Activated B cell treated with CpG ODN at 0.5 μM for 24 hours (primary cell): ENCODE measurements at places on chromosomes 13 and 19.

DNA sequence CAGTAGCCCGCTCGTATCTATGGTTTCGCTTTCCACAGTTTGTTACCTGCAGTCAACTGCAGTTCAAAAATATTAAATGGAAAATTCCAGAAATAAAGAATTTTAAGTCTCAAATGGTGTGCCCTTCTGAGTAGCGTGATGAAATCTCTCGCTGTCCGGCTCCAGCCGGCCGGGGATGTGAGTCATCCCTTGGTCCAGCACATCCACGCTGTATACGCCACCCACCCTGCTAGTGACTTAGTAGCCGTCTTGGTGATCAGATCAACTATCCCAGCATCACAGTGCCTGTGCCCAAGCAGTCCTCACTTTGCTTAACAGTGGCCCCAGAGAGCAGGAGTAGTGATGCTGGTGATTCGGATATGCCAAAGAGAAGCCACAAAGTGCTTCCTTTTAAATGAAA lies 40.0 kb downstream of the ZNF331 start:
- DNase-seq, result no peak

GRCh38 chr13:97971519-97971918 lies 18.0 kb downstream of the IPO5 start:
- DNase-seq, result no peak

DNA sequence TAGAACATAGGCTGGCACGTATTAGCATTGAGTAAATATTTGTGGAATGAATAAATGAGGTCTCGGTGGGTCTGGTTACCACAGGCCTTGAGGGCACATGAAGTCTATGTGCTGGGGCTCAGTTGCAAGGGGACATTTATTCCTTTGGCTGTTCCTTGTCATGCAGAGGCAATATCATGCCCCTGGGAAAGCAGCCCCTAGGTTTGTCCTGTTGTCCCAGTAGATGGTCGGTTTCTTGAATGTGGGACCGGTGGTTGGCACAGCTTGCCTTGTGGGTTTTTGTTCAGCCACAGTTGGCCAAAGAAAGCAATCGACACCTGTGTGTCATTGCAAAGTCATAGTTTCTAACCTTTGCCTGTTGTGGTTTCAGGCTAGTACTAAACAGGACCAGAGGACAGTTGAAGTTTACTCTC lies 24.7 kb upstream of the GPR183 start:
- no peak for DNase-seq

GRCh38 chr19:46221981-46222610 lies 7.4 kb upstream of the IGFL1 start:
- no peak for DNase-seq
